ENCODE measurements at places on chromosomes 3 and 15.
A peak's percentile ranks its signal among the peaks of the same experiment; 100 is the strongest.

GRCh38 chr3:52798978-52799476 lies 4.4 kb downstream of the ITIH3 start:
- DNase-seq = peak; percentile 64

- no peak for DNase-seq
Measured at GRCh38 chr15:73654659-73655058, 21.5 kb upstream of the NPTN start.

- no peak for DNase-seq
Measured at GRCh38 chr3:161940621-161940965, 444.0 kb downstream of the OTOL1 start.

- DNase-seq = no peak
Measured at GRCh38 chr3:58068122-58068809, 60.0 kb downstream of the FLNB start.

DNA sequence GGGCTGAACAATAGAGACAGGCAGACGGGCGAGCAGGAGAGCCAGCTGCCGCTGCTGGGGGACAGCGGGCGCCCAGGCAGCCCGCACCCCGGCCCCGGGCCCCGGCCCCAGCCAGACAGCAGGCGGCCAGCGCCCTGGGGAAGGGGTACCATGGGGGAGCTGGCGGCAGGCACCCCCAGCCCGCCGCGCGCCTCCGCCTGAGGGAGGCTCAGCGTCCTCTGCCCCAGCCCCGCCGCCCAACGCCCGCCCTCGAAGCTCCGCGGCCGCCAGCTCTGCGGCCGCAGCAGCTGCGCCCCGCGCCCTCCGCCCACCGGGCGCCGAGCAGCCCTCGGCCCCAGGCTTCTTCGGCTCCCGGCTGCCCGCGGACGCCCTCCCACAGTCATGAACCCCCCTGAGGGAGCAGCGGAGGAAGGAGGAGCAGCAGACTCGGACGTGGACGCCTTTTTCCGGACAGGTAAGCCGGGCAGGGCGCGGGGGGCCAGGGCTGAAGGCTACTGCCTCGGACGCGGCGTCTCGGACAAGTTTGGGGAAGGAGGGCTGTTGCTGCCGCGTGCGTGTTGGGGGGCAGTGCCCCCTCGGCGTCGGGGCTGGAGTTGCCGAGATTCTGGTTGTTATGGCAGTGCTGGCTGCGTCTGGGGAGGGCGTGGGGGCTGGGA lies 41.6 kb upstream of the ROPN1 start:
- no peak for DNase-seq

GRCh38 chr3:17182166-17182565 lies 297.4 kb downstream of the PLCL2 start:
- DNase-seq = no peak

DNA sequence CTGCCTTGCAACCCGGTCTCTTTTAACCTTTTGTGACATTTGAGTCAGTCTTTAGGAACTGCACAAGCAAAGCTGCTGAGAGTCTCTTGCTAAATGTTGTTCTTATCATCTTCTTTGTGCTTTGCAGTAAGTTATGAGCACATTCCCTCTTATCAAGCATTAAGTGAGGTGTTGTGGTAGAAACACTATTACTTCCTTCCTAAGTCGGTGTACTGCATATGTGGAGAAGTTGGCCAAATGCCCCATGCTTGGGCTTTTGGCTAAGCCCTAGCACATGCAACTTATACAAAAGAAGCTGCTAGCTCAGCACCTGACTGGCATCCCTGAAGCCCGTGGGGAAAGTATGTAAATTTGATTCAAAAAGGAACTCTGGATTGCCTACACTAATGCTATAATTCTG lies 136.5 kb upstream of the RBMS3 start:
- DNase-seq = no peak

GRCh38 chr3:53551324-53551723 lies 56.9 kb downstream of the CACNA1D start:
- no peak for DNase-seq

DNA sequence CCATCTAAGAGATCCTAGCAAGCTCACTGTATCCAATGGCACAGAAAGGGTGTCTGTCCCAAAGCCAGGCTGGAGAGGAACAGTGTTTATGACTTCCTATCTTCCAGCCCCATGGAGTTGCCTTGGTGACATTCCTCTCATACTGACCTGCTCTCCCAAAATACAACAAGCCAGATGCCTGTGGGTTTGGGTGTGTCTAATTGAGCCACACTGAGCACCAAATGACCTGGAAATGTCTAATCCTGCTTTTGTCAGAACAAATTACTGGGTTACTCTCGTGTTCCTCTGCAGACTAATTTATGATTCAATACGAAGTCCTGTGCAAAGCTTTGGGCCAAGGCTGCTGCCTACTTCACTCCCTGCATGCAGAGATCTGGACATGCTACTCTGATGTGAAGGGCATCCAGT lies 98.1 kb upstream of the STRIT1 start:
- DNase-seq = peak; percentile 68

GRCh38 chr3:88075072-88075471 lies 16.0 kb downstream of the ZNF654 start:
- no peak for DNase-seq

GRCh38 chr3:32419742-32420125 lies 28.1 kb downstream of the CMTM7 start:
- no peak for DNase-seq

DNA sequence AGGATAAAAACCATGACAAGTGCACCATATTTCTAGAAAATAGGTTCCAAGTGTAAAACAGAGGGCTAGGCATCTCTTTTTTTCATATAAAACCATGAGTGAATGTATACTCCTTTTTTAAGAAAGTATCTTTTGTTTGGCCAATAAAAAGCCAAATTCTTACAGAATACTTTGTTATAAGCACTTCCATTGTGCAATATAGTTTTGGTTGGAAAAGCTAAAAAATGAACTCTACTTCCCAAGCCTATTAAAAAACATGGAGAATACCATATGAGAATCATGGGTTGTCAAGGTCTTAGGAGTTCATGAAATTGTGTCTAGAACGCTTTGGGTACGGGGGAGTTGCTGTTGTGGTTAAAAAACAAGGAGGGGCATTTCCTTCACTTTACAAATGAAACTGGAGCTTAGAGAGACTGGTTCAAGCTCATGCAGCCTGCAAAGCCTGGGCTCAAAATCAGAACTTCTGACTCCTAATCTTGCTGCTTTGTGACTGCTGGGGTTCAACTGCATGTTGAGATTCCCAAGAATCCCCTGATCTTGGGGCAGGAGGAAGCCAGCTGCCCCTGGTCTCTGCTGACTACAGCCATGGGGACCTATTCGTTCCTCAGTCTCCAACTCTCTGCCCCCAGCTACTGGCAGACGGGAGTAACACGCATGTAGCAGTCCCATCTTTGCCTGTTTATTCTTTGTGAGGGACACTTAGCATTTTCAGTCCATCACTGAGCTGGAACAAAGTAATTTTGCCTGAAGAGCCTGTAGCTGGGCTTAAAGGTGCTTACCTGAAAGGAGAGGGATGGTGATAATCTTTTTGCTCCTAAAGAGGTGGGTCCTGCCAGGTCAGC lies 229.1 kb downstream of the CHST2 start:
- no peak for DNase-seq

DNA sequence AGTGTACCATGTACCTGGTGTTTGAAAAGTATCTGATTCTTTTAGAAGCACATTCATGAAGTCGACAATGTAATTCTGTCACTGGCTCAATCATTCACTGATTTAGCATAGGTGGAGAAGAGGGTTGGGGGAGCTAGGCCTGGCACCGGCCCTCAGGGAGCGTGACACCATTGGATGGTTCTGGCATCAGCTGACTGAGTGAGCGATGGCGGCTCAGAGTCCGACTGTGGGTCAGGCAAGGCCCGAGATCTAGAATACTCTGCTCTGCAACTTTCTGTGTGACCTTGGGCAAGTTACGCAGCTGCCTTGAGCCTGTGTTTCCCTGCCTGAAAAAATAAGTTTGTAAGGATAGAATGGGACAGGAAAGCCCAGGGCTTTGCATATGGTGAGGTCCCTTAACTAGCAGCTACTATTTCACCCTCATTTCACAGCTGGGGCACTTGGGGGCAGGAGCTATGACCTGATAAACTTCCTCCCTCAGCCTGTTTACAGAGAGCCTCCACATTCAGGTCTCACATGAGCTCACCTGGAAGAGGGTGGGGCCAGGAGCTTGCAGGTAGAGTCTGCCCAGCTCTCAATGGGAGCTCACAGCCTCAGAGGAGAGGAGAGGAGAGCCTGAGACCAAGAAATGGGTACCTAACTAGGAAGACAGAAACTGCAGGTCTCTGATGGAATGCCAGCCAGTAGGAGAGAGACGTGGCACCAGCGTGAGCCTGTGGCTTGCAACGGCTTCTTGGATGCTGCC lies 153.7 kb upstream of the TLE3 start:
- no peak for DNase-seq

GRCh38 chr3:149502438-149502837 lies 27.9 kb downstream of the TM4SF4 start:
- no peak for DNase-seq

DNA sequence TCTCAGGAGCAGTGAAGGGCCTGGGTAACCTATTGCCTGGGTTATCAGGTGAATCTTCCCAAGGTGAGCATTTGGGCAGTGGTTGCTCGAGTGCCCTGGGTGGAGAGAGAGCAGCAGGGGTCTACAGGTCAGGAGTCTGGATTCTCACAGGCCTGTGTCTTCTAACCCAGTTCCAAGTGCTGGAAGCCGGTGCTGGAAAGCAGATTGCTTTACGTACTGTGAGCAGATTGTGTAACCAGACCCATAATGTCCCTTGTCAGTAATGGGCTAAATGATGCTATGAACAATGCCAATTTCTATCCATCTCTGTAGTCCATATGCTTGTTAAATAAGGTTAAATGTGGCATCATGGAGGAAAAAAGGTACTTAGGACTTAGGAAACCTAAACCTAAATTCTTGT lies 106.5 kb downstream of the TPRG1 start:
- DNase-seq = no peak

DNA sequence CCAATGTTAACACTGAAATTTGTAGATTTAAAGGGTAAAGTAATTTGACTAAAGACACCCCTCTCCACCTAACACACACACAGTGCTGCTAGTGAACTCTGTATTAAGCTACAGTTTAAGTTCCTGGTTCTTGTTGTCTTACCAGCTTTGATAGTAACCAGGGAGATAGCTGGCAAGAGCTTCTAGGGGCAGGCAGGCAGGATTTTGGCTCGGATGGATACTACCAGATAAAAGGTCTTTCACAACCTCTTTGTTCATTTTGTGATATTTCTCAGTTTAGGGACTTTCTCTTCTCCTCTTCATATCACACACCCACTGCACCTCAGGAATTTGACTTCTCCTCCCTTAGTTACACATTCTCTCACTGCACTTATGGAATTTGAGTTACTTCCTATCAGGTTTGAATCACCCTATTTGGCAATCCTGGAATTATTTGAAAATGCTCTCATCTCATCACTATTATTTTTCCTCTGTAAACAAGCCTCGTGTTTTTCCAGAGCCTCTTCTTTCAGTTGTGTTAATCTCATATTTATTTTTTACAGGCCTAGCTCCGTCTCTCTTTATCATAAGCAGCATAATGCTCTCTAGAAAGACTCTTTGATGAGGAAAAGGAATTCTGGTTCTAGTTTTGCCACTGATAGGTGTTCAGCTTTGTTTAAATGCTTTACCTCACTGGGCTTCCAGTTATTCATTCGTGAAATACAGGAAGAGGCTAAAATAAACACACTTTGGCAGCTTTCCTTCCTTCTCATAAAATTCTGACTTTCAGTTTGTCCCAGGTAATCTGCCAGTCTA lies 23.0 kb upstream of the CLDN1 start:
- peak; percentile 28 for DNase-seq

DNA sequence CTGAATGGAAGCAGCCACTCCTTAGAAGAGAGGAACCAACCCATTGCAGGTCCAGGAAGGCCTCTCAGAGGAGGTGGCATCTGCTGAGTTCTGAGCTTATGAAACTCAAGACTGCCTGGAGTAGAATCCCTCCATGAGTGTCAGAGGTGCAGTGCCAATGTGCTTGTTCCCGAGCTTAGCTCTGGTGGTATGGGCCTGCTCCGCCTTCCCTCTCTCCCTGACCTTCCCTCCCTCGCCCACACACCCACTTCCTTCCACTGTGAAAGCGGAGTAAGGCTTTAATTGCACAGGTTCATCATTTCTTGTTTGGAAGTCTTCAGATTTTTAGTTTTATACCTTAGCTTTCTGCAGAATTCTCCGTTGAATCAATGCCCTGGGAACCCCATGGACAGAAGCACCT lies 208.0 kb upstream of the BHLHE40 start:
- DNase-seq = no peak

- DNase-seq = no peak
Measured at GRCh38 chr3:17087509-17087908, 202.8 kb downstream of the PLCL2 start.

DNA sequence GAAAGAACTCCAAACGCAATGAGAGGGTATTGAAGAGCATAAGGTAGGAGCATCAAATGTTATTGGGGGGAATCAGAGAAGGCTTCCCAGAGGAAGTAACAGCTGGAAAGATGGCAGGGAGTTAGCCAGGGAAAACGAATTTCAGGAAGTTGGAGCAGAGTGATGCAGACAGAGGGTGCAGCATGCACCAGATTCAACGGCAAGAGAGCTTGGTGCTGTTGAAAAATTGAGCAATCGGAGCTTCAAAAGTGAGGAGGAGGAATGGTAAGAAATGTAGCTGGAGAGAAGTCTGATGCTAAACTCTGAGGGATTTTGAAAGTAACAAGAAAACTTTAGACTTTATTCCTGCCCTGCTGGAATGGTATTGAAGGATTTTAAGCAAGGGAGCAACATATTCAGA lies 541.0 kb upstream of the LMCD1 start:
- DNase-seq = no peak

DNA sequence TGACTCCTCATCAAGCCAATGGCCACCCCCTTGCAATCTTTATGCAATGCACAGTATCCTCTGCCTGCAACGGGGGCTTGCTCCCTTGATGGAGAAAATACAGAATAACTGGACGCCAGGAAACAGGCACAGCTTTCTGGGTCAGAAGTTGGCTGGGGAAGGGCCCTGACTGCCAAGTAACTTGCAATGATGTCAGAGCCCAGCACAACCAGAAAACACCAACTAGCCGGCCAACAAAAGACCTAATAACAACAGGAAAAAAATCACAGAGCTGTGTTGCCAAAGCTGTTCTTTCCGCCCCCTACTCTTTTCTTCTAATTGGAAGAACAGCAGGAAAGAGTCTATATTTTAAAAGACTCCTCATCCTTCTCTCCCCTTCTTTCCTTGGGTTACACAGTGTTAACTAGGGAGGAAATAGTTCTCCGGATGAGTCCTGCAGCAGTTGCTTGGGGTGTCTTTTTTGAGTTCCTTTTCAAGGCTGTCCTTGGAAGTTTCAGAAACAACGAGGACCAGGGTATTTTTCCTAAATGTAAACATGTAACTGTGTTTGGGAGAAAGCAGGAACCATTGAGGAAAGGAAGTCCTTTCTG lies 1.4 kb upstream of the SEMA6D start:
- DNase-seq = no peak

- DNase-seq = peak; percentile 75
Measured at GRCh38 chr3:42117175-42118008, 26.2 kb downstream of the TRAK1 start.

DNA sequence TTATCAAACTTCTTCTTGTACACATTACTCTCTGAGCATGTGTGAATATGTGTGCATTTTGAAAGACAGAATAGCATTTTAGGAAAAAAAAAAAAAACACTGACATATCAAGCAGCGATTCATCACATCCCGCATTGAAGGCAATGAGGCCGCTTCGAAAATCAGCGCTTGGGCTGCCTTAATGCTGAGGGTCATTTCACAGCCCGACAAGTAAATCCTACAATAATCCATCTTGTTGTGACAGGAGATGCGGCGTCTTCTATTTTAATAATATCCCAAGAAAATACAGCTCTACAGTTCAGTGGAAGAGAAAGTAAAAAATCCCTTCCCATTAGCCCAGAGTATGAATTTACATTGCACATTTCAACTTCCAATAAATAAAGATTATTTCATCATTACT lies 389.2 kb upstream of the GRM7 start:
- DNase-seq = no peak

- no peak for DNase-seq
Measured at GRCh38 chr3:171825222-171825828, 15.0 kb upstream of the PLD1 start.
